Kidney (tissue), 22 donors: ENCODE measurements at places on chromosomes 1 and 21. TPM values are rescaled to one million over a fixed set of nuclear protein-coding genes. Genes with fewer than 3 reads are reported as not detected.

GSTM4 gene
- total RNA-seq, result 34.0 TPM

TRIM45 gene
- total RNA-seq, result 4.8 TPM

CD1C gene
- 4.8 TPM for total RNA-seq

NPPA gene
- total RNA-seq, result 0.50 TPM

NBPF4 gene
- total RNA-seq, result not detected

ST6GALNAC5 gene
- total RNA-seq, result 0.50 TPM

DNA sequence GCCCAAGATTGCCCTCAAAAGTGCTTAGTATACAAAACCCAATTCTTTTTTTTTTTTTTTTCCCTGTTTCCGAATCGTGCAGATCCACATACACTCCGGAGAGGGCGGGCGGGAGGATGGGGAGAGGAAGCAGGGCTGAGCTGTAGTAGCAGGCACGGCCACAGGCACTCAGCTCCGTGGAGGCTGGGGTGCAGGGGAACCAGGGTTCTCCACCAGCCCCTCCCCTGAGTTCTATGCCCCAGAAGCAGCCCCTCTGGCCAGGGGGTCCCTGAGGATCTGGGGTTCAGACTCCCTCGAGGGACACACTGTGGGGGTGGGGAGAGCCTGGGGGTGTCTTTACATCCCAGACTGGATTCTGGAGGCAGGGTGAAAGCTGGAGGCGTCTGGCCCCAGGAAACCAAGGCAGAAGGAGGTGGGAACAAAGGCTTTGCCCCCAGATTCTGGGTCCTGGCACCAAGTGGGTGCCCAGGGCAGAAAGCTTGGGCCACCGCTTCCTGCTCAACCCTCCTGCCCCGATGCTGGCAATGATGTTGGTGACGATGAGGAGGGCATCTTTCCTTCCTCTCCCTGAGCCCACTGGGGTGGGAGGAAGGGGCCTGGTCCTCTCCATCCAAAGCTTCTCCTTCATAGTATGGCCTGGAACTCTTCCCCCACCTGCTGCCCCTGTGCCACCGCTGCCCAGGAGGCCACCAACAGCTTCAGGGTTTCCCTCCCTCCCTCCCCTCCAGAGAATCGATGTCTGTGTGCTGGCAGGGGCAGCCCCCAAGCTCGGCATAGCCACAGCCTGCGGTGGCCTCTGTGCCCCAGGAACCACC lies 106.4 kb upstream of the TARDBP start:
- no peak for DNase-seq

DNA sequence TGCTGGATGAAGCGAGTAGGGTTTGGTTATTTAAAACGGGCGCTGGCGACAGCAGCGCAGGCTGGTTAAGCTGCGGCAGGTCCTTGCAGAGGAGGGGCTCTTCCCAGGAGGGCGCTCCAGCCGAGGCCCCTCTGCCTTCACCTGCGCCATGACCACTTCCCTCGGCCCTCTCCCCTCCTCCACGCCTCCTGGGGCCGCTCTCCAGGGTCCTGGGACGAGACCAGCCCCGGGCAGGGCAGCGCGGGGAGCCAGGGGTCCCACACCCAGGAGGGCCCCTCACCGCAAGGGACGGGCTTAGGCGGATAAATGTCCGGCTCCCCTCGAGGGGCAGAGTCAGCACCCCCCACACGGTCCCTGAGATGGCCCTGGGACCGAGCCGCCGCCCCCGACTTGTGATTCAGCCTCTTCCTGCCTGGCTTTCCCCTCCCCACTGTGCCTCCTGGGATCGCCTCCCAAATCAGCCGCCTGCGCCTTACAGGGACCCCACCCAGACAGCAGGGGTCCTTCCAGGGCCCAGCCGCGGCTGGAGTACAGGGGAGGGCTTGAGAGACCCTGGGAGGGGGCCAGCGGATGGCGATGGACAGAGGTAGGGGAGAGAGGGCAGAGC lies 380.7 kb downstream of the MATN1 start:
- DNase-seq, result no peak

- no peak for DNase-seq
Measured at GRCh38 chr1:22124592-22125229, 18.2 kb downstream of the WNT4 start.

DNA sequence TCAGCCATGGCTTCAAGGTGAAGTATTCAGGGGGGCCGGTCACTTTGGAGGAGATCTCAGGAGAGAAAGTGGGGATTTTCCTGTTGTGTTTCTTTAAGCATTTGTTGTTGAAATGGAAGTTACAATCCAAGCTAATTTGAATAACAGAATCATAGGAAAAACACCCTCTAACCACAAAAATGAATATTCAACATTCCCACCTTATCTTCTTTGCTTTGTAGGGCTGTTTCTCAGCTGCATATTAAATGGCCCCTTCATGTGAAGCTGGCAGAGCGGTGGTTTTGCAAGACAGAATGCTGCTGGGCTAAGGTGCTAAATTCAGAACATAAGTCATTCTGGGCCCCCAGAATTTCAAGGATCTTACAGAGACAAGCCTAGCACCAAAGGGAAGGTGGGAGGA lies 279.0 kb downstream of the RRAGC start:
- no peak for DNase-seq

- DNase-seq, result no peak
Measured at GRCh38 chr1:6652986-6653385, 28.3 kb downstream of the THAP3 start.

GRCh38 chr1:151145304-151146071 lies 943 bp downstream of the SEMA6C start:
- peak; percentile 79 for DNase-seq

GRCh38 chr1:242842094-242842493 lies 317.6 kb upstream of the PLD5 start:
- DNase-seq, result no peak

DNA sequence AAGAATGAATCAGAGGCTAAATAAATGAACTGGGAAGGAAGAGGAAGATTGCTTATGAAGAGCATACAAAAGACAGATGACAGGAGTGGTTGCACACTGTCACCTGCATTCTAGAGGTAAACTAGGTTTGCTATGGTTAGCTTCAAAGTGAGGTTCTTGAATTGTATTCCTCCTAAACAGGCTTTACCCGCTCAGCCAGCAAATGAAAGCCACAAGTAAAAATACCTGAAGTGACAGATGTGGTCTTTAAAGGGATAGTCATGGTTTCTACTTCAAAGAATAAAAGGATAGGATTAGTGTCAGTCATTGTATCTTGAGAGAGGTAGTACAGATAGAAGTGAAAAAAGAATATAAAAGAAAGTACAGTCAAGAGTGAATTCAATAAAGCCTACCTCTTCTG lies 32.4 kb upstream of the PRDX6 start:
- DNase-seq, result no peak

DNA sequence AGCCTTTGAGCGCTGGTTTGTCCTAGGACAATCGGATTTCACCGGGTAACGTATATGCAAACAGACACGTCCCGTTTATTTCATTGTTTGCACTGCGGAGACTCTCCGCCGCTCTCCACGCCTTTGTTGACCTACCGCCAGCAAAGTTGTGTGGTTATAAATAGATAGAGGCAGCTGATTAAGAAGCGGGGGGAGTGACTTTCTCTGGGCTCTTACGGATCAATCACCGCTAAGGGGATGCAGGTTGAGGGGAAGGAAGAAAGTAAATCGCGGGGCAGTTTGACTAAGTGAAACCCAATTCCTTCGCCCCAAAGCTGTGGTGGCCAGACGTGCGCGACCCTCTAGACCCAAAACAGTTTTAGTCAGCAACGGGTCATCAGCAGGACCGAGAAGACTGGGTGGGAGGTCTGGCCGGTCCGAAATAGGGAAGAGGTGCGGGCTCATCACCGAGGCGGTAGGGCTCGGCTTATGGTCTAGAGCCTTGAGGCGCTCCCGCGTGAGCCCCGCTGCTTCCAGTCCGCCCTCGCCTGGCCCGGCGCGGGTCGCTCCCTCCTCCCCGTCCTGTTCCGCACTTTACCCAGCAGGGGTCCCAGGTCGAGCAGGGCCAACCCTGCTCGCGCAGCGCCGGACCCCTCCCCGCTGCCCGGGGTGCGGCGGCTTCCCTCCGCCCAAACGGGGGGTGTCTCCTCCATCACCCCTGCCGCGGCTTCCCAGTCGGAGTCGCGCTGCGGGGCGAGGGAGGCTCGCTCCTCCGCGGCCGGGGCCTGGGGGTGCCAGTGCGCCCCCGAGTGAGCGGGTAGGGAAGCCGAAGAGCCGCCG lies 120.8 kb upstream of the RRP15 start:
- peak; percentile 65 for DNase-seq

- DNase-seq, result no peak
Measured at GRCh38 chr1:32172621-32173245, 6.7 kb upstream of the TXLNA start.

- no peak for DNase-seq
Measured at GRCh38 chr1:83497563-83497962, 501.4 kb downstream of the TTLL7 start.

- peak; percentile 49 for DNase-seq
Measured at GRCh38 chr1:91700771-91701471, 185.0 kb downstream of the TGFBR3 start.

GRCh38 chr21:35189077-35189863 lies 140.2 kb upstream of the RUNX1 start:
- DNase-seq, result peak; percentile 29

- DNase-seq, result no peak
Measured at GRCh38 chr1:6631058-6631457, 6.4 kb downstream of the THAP3 start.

DNA sequence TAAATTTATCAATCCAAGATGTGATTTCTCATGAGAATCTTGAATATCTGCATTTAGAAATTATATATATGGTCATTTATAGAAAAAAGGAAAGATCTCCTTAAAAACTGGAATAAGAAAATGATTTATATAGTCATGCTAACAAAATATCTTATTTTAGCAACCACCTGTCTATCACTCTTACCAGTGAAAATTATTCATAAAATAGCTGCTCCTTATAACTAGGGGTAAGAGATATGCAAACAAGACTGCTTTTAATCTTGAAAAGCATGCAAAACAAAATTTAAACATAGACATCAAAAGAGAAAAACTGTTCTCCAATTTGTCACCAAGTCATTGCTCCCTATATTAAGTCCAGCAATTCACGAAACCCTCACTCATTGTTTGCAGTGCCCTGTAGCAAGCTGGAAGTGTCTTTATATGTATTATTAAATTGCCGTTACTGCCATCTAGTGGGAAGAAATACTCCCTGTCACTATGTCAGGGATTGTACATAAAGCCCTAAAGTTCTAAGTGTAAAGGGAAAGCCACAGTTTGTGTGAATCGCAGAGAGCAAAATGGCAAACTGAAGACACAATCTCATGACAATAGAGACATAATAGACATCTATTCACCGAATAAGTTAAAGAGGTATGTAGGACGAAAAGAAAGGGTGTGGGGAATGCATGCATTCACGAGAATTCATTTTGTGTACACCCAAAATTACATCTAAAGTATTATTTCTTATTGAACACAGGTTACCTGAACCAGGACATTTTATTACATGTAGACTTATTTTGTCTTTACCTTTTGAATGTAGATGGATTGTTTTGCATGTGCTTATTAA lies 600.5 kb downstream of the USP25 start:
- DNase-seq, result peak; percentile 93

GRCh38 chr1:16226490-16227179 lies 10.3 kb downstream of the CPLANE2 start:
- peak; percentile 92 for DNase-seq
